ENCODE measurements at places on chromosomes 12 and 14.

DNA sequence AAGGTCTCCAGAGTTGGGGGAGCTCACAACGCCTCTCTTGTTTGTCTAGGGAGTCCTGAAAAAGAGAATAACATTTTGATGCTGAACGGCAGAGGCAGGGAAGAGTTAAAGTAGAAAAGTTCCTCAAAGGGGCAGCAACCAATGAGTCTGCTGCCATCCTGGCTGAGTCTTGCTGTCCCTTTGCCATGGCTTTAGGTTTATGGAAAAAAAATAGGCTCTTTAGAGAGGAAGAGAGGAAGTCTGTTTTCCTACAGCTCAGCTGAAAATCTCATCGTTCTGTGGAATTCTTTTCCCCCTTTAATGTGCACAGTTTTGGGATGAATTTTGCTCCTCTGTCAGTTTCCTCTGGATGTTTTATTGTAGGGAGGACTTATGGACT is 314.8 kb upstream of the TBX3 start:
- no peak for DNase-seq

DNA sequence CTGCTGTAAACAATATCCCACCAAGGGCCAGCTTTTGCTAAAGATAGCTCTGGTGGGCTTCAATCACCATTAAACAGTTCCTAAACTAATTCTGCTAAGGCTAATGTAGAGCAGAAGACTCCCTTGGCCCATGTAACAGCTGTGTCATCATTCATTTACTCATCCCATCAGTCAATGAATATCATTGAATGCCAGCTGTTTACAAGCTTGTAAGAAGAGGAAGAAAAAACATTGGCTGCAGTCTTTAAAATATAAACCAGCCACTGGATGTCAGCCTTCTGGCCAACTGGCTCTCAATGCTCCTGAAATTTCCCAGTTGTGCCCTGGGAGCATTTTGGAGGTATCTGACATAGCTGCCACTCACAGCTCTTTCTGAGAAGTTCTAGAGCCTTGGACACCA is 18.0 kb upstream of the MAP3K9 start:
- peak; percentile 42 for DNase-seq

GRCh38 chr14:39734306-39734705 is 302.1 kb upstream of the FBXO33 start:
- DNase-seq: no peak

GRCh38 chr14:91732859-91733477 is 1.1 kb upstream of the CATSPERB start:
- DNase-seq: no peak

DNA sequence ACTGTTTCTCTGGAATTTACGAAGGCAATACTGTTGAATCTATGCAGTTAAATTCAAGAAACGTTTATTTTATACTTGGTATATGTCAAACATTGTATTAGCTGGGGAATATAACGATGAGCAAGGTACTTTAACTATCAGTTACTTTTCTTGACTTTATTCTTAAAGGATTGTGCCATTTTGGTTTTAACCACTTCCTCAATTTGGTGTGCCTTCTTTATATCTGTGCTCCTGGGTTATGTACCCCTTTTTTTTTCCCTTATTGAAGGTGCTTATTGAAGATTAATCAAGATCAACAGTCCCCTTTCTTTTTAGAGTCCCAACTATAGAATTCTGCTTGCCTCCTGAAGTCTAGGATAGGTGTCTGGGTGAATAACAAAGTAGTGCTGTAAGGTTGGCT is 5.8 kb downstream of the RAB21 start:
- no peak for DNase-seq

- DNase-seq: no peak
Measured at GRCh38 chr14:76964695-76965094, 63.8 kb downstream of the IRF2BPL start.

GRCh38 chr14:49497725-49498348 is 88.3 kb downstream of the RPS29 start:
- DNase-seq: peak; percentile 67

DNA sequence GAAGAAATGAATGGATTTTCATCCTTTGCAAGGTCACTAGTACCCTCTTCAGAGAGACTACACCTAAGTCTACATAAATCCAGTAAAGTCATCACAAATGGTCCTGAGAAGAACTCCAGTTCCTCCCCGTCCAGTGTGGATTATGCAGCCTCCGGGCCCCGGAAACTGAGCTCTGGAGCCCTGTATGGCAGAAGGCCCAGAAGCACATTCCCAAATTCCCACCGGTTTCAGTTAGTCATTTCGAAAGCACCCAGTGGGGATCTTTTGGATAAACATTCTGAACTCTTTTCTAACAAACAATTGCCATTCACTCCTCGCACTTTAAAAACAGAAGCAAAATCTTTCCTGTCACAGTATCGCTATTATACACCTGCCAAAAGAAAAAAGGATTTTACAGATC is 40.8 kb downstream of the SPATA7 start:
- DNase-seq: no peak

GRCh38 chr12:127925971-127926370 is 341.0 kb upstream of the TMEM132C start:
- DNase-seq: peak; percentile 89

DNA sequence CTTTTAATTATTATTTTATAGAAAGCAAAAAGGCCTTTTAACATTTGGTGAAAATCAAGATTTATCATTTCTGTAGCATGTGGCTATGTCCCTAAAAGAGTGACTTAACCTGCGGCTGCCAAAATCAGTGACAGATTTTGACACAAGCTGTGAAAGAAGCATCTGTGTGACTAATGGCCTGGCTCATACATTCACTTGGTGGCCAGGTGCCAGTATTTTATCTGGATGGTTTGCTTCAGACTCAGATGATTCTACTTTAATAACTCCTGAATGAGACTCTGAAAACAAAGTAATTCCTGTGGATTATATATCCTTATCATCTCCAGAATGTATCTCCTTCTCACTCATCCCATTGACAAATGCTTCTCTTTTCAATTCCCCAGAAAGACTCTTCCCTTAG is 103.0 kb downstream of the FSCB start:
- no peak for DNase-seq

DNA sequence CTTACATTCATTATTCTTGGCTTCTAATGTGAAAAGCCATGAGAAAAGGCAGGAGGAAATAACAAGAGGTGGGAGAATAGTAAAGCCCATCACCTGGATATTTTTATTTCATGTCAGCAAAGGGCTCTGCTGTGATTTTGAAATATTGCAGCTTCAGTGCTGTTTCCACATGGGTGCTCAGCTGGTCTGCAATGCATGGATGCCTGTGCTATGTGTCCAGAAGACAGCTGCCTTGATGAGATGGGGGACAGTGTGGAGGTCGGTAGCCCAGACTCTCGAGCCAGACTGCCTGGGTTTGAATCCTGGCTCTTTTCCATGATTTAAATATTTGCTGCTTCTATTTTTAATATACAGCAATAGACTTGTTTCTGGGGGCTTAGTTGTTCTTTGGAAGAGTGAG is 477.5 kb upstream of the GARIN6 start:
- no peak for DNase-seq

GRCh38 chr14:70398706-70399431 is 18.0 kb downstream of the SYNJ2BP start:
- no peak for DNase-seq

- peak; percentile 62 for DNase-seq
Measured at GRCh38 chr14:105021656-105022275, 883 bp upstream of the CDCA4 start.

DNA sequence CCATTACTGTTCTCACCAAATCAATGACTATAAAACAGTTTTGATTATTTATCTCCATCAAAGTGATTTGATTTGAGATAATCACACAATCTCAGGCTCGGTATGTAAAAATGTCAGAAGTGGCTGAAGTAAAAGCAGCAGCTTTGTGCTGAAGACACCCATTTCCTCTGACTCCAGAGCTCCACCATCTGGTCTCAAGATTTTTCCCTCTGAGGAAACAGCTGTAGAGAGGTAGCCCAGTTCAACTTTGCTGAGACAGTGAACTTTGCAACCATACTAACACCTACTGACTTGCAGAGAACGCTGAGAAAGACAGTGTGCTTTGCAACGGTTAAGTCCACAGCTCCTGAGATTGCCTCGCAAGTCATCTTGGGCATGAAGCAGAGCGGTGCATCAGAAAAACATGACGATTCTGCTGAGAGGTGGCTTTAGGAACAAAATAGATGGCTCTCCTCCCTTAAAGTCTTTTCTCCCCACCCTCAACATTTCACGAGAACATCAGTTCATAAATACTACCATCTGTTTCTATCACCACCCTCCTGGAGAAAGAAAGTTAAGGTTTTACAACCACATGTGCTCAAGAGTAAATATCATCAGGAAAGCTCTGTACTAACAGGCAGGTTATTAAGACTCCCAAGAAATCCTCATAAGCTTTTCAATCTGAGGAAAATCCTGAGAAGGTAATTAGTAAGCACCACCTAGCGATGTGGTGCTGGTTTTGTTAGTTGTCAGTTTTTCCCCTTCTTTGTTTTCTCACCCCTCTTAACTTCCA is 34.8 kb downstream of the HIGD1C start:
- DNase-seq: peak; percentile 11

- DNase-seq: no peak
Measured at GRCh38 chr14:97975962-97976361, 1178.8 kb downstream of the VRK1 start.
